ENCODE measurements at places on chromosomes 16 and 17. TPM values are rescaled to one million over a fixed set of nuclear protein-coding genes. Genes with fewer than 3 reads are reported as not detected.

- no peak for DNase-seq
Observed at GRCh38 chr16:13923703-13924298, 3.8 kb downstream of the ERCC4 start.

GRCh38 chr16:2208308-2208707, 2.4 kb downstream of the BRICD5 start:
- no peak for DNase-seq

CCDC92B gene
- 0.08 TPM for total RNA-seq

GRCh38 chr16:87264634-87265033, 52.6 kb downstream of the C16orf95 start:
- DNase-seq, result no peak

DNA sequence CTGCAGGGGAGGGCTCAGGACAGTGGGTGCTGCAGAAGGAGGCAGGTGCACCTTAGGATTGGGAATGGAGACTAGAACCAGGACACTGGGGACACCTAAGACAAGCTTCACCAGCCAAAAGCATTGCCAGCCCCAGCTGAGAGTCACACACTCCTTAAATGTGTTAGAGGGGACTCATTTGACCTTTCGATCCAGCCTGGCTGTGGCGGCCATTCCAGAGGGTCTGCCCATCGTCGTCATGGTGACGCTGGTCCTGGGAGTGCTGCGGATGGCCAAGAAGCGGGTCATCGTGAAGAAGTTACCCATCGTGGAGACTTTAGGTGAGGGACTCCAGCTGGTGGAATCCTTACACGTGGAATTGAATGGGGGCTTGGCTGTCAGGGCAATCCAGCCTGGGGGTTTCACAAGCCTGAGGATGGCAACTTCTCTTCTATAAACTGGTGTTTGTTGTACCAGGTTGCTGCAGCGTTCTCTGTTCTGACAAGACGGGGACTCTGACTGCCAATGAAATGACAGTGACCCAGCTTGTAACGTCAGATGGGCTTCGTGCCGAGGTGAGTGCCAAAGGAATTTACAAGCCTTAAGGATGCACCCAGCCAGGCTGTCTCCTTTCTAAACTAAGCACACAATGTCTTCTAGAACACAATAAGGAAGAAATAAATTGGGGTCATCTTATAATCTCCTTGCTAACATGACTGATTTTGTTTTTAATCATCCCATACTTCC, 65.3 kb downstream of the MEAK7 start:
- DNase-seq, result no peak

DNA sequence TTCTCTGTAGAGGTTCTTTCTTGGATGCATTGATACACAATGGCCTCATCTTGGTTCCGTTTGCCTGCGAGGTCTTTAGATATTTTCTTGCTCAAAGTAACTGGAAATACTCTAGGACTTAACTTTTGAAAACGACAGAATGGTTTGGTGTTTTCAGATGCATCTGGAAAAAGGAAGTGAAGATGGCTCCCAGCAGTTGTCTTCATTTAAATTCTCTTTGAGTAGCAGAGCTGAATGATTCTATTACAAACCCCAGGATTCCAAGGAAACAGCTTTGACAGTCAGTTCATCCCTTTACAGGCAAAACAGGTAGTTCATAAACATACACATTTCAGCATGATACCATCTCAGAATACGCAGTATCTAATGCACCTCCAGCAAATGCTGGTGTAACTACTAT, 54.8 kb downstream of the PSMD12 start:
- DNase-seq, result no peak

- DNase-seq, result no peak
Observed at GRCh38 chr17:17110520-17110919, 68.3 kb downstream of the MPRIP start.

SMURF2 gene
- 25.7 TPM for total RNA-seq

DNA sequence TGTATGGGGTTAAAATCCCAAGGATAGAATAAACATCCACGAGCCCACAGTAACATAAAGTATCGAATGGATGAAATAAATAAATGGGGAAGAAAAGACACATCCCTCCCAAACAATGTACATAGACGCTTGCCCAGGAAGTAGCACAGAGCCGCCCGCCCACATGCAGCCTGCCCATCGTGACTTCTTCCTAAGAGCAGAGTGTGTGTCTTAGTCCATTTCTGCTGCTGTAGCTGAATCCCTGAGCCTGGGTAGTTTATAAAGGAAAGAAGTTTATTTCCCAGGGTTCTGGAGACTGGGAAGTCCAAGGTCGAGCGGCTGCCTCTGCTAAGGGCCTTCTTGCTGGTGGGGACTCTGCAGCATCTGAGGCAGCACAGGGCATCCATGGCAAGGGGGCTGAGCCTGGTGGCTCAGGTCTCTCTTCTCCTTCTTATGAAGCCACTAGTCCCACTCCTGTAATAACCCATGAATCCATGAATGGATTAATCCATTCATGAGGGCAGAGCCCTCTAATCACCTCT, 39.4 kb upstream of the ZNF469 start:
- DNase-seq, result no peak

DNA sequence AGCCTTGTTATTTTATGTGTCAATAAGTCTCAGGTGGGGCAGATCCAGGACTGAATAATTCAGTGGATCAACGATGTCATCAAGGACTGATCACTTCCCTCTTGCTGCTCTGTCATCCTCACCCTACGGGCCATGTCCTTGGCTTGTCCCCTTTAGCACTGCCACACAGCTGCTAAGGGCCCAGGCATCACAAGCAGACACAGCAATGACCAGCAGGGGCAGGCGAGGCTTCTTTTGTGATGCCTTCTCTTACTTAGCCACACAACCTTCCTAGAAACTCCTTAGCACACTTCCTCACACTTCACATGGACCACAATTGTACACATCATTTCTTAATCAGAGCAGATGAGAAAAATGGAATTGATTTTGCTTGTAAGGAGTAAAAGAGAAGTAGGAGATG, 356.3 kb upstream of the SOX9 start:
- no peak for DNase-seq

- DNase-seq, result no peak
Observed at GRCh38 chr17:11391134-11391533, 150.1 kb downstream of the SHISA6 start.

DNA sequence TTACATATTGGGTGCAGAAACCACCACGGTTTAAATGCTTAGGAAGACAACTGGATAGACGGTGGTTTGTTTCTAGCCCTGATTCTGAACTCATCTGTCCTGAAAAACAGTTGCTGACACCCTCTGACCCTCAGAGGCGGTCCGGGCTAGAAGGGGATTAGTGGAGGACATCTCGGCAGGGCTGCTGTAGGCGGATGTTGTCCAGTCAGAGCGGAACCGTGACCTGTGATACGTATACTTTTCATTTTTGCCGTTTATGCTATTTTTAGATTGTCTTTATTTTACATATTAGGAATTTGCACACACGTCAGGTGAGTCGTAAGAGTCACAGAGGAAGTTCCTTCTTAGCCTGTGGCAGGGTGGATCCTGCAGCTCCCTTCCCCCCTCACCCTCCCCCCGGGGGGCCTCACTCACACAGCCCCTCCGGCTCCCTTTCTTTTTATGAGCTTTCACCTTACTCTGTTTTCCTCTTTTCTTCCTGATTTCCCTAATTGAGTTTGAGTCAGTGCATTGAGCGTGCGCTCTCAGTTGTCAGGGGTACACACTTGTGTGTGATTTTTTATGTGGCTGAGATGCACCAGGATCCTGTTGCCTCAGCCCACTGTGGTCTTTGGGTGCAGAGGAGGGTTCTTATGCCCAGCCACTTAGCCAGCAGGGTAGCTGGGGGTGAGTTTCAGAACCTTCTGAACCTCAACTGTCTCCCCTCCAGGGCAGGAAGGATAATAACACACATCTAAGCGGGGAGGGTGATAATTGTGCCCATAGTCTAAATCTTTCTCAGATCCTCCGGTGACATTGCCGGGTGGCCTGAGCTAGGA, 211.1 kb upstream of the CHMP6 start:
- DNase-seq, result no peak

DNAH9 gene
- 1.6 TPM for total RNA-seq

GRCh38 chr16:22670551-22671041, 143.4 kb upstream of the HS3ST2 start:
- no peak for DNase-seq

DNA sequence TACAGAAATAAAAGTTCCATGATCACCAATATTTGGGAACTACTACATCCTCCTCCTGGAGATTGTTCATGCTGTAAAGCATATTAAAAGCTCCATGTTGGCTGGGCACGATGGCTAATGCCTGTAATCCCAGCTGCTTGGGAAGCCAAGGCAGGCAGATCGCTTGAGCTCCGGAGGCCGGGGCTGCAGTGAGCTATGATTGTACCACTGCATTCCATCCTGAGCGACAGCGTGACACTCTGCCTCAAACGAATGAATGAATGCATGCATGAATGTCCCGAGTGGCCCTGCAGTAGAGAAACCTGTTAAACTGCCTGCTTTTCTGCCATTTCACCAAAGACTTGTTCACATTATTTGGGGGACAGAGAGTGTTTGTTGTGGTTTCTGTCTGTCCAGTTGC, 15.0 kb downstream of the CNEP1R1 start:
- DNase-seq, result no peak

DNA sequence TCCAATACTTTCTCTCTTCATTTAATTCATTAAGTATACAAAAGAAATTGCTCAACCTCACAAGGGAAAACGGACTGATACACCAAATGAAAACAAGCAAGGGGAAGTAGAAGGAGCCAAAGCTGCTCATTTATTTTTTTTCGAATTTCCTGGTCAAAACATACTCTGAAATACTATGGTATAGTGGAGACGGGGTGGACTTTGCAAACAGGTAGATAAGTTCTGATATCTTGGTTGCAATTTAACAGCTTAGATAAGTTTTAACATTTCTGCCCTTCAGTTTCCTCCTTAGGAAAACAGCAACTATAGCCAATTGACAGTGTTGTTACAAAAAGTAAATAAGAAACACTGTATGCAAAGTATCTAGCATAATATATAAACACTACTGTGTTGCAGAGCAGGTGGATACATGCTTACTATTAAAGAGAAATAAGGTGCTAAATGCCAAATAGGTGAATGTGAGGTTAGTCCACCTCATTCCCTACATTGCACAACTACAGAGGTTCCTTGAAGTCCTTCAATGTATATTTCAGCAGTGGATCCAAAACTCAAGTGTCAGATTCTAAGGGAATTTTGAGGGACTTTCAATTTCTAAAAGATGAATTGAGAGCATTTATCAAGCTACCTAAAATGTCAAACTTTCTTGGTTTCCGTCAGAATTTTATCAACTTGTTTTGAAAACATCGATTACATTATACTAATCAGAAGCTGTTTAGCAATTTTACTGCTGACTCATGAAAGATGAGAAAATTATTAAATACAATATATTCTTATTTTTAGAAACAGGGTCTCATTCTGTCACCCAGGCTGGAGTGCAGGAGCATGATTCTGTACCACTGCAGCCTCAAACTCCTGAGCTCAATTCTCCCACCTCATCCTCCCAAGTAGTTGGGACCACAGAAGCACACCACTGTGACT, 11.0 kb downstream of the CCDC47 start:
- DNase-seq, result no peak

PERCC1 gene
- total RNA-seq, result 0.62 TPM

- no peak for DNase-seq
Observed at GRCh38 chr16:2701272-2701671, 18.8 kb downstream of the PRSS27 start.

DNA sequence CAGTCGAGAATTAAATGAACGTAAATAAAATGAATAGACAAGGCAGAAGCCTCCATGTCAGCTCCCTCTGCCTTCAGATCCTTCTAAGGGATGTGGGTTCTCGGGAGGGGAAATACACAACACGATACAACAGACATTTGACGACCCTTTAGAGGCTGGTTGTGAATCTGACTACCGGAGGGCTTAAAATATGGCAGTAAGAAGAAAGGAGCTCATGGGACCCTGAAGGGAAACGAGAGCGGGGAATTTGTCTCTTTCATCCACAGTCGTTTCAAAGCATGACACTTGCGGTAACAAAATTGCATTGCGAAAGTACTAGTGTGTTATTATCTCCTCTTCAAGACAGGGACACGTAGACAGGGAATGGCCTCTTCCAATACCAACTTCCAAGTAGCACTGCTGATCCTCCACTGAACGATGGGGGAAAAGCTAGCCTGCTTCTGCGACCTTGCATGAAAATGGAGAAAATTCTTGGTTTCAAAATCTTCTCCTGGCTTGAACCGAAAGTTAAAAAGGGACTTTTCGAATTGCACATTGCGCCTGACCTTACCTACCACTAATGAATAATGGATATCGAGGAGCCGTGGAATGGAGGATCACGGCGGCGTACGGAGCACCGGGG, 1.2 kb upstream of the TNRC6C start:
- no peak for DNase-seq

CIBAR2 gene
- not detected for total RNA-seq

DNA sequence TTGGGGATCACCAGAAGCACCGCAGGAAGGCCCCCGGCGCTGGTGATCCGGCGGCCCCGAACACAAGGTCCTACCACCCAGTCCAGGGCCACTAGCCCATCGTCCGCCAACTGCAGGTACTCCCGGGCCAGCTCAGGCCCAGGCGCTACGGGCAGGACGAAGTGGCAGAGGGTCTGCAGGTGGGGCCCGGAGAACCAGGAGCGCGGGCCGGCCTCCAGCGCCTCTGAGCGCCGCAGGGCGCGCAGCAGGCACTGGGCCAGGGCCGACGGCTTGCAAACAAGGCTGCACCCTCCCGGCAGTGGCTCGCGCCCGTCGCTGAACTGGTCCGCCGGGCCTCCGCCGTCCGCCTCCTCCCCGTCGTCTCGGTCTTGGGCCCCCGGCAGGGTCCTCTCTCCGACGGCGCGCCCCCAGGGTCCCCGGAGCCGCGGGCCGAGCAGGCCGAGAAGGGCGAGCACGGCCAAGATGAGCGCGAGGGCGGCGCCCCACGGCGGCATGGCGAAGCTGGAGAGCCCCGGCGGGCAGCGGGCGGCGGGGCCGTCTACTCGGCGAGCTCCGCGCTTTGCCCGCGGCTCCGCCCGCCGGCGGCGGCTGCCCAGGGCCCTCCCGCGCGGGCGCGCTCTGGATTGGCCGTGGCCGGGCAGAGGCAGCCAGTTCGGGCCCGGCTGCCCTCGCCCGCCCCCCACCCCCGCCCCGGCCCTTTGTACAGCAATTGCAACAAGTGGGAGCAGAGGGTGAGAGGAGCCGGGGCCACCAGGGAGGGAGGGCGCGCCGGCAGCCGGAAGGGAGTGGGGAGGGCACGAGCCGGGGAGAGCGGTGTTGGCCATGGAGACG, at the start of gene ABHD15:
ABHD15 (minus strand) TSS at position 565 of the 831 bp plus-strand sequence; CDS start at position 494, 71 bp downstream.
- peak; percentile 70 for DNase-seq

GOT2 gene
- 23.7 TPM for total RNA-seq

FKBP10 gene
- total RNA-seq, result 61.2 TPM

ST6GALNAC2 gene
- total RNA-seq, result 61.6 TPM

DNA sequence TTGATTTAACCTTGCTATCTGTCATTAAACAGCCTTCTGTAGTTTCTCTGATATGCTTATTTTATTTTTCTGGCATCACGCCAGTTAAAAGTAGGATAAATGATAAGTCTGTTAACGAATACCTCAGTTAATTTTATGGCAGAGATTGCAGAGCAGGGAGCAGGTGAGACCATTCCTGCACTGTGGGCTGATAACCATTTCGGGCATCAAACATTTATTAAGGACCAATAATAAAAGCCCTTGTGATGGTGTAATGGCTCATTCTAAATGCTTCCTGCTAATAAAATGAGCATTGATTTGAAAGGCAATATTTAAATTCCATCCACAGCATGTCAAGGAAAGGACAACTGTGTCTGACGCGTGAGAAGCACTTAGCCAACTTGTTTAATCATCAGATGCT, 94.1 kb downstream of the ASIC2 start:
- no peak for DNase-seq

CORO1A gene
- 33.3 TPM for total RNA-seq

GRCh38 chr17:35866341-35866950, 2.2 kb downstream of the HEATR9 start:
- DNase-seq, result no peak

All from ovary (tissue), 10 donors.